Stimulated activated CD8-positive, alpha-beta memory T cell treated with anti-CD3 and anti-CD28 coated beads, Interleukin-4, amount 100 ng/mL, for 4 hours (primary cell): ENCODE measurements at places on chromosomes 11 and 22.
A peak's percentile ranks its signal among the peaks of the same experiment; 100 is the strongest.

GRCh38 chr11:93494357-93494756 lies 48.8 kb downstream of the SMCO4 start:
- DNase-seq: no peak

- DNase-seq: no peak
Observed at GRCh38 chr11:110463153-110463552, 33.4 kb downstream of the FDX1 start.

DNA sequence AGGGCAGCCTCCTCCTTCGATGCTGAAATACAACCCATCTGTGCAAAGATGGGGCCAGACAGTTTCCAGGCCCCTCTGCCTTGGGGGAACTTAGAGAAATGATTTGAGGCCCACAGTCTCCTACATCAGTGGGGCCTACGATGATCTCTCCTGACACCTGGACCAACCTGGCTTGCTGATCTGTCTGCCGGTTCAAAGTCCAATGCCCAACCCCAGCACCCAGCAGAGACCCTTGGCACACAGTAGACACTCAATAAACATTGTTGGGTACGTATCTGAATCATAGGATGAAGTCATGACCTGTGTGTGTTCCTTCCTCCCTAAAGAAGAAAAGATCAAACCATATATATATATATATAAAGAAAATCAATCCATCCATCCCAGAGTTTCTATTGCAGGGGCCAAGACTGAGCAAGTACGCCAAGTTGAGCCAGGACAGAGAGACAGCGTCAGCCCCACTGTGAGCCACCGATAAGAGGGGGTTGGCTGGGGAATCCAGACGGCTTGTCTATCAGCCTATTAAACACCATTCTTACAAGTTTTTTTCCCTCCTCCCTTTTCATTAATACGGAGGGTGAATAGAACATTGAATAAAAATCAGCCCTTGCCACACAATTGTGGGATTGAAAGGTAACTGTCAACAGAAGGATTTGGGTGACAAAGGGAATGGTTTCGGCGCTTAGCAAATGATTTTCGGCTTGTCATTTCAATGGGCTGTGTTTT lies 244.1 kb downstream of the MN1 start:
- no peak for DNase-seq

GRCh38 chr11:126046570-126047195 lies 16.0 kb downstream of the CDON start:
- no peak for DNase-seq

GRCh38 chr22:24503137-24503842 lies 8.2 kb downstream of the UPB1 start:
- peak; percentile 37 for DNase-seq

DNA sequence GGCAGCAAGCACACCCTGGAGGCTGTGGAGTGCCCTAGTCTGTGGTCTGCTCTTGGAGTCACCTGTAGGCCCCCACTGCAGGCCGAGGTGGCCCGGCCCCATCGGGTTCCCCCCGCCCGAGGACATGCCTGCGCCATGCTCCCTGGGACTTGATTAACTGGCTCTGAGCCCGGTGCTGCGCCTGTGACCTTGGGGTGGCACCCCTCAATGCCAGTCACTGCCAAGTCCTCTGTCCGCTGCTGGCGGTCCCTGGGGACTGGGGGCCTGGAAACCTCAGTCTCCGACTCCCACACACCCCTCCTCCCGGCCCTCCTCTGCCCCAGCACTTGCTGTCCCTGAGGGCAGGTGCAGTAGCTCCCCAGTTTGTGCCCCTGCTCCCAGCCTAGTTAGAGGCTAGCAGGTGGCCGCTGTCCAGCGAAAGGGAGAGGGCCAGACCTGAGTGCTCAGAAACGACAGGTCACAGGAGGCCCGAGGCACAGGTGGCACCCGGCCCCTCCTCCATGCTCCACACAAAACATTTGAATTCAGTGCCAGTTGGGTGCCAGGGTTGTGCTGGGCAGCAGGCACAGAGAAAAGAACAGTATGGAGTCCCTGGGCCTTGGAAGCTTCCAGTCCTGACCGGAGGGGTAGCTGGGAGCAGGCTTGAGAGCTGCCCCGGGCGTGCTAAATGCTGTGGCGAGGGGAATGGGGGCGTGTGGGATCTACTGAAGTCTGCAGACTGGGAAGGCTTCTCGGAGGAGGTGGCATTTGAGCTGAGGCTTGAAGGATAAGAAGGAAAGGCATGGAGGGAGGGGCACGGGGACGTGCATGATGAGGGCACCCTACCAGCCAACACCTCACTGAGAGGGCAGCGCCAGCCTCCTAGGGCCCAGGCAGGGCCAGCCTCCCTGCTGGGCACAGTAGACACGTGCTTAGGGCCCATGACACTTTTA lies 16.4 kb upstream of the FLRT1 start:
- DNase-seq: no peak

- no peak for DNase-seq
Observed at GRCh38 chr11:28123151-28123581, 15.0 kb downstream of the METTL15 start.

- no peak for DNase-seq
Observed at GRCh38 chr22:47460861-47461260, 698.4 kb downstream of the TBC1D22A start.

DNA sequence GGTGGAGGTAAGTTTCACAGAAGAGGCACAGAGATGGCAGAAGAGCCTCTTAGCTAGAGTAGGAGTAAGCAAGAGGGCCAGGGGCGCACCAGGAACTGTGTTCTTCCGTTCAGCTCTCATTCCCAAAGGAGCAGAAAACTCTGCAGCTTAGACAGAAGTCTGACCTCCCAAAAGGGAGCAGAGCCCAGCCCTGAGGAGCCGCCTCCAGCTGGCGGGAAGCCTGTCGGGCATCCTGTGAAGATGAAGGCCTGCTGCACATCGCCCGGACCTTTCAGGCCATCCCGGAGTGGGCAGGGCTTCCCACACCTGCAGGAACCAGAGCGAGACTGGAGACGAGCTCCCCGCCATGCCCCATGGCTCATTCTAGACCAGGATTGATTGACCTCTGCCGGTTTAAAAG lies 1102.8 kb downstream of the BRD1 start:
- no peak for DNase-seq

DNA sequence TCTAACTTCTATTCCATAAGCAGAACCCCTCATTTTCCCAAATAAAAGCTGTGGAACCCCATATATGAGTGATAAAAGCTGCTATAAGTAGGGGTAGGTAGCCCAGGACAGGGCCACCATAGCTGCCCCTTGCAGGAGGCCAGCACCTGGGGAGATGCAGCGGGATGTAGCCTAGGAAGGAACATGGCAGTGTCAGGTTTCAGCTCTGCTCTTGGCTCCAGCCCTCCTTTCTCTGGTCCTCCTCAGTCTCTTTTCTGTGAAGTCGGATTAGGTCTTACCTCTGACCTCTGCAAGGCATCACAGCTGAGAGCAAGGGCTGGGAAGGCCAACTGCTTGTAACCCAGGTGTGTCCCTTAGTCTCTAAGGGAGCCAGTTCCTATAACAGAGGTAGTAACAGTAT lies 135.6 kb downstream of the NAV2 start:
- DNase-seq: no peak

DNA sequence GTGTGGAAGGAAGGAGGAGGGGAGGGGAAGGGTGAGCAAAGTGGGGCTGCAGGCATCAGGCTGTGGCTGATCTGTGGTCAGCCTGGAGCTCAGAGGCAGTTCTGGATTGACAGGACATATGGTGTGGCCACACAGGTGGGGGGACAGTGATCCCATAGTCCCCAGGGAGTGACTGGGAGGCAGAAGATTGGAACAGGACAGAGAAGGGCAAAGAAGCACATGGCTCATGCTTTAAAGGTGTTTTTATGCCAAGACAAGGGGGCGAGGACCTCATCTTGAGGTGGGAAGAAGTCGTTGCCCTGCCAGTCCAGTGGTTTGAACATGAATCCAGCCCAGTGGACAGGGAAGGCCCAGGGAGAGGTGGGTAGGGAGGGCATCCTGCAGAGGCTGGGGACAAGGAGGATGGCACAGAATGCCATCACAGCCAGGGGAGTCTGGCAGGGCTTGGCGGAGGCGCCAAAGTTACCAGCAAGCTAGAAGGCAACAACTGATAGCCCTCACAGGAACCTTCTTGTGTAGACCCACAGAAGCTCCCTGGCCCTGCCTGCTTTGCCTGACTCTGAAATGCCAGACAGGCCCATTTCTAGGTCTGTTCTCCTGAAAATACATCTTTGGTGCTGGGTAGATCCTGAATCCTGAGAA lies 3.1 kb downstream of the BET1L start:
- DNase-seq: no peak

DNA sequence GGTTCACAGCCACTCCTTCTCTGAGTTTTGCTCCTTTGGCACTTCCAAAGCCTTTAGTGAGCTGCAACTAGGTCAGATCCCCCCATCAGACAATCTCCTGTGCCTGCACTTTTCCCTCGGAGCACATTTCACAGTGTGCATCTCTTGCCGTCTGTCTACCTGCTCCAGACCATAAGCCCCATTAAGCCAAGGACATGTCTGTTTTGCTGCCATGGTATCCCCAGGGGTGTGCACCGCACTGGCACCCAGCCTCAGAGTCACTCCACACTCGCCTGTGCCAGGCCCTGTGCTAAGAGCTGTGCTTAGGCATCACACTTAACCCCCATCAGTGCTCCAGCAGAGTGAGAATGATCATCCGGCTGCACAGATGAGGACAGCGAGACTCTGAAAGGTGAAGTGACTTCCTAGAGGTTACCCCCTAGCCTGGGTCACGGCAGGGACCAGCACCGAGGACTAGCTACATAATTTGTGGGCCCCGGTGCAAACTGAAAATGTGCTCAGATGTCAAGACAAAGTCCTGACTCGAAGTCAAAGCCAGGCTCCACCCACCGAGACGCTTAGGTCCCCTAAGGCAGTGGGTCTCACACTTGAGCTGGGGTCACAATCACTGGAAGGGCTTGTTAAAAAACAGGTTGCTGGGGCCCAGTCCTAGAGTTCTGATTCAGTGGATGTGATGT lies 33.9 kb downstream of the ARRB1 start:
- DNase-seq: no peak

- no peak for DNase-seq
Observed at GRCh38 chr22:24187731-24188644, 6.7 kb downstream of the SUSD2 start.

GRCh38 chr11:117824571-117825537 lies at the start of gene FXYD2:
Gene FXYD2 (minus strand): TSS chr11:117824744. CDS start chr11:117824678, 66 bp downstream.
- no peak for DNase-seq

DNA sequence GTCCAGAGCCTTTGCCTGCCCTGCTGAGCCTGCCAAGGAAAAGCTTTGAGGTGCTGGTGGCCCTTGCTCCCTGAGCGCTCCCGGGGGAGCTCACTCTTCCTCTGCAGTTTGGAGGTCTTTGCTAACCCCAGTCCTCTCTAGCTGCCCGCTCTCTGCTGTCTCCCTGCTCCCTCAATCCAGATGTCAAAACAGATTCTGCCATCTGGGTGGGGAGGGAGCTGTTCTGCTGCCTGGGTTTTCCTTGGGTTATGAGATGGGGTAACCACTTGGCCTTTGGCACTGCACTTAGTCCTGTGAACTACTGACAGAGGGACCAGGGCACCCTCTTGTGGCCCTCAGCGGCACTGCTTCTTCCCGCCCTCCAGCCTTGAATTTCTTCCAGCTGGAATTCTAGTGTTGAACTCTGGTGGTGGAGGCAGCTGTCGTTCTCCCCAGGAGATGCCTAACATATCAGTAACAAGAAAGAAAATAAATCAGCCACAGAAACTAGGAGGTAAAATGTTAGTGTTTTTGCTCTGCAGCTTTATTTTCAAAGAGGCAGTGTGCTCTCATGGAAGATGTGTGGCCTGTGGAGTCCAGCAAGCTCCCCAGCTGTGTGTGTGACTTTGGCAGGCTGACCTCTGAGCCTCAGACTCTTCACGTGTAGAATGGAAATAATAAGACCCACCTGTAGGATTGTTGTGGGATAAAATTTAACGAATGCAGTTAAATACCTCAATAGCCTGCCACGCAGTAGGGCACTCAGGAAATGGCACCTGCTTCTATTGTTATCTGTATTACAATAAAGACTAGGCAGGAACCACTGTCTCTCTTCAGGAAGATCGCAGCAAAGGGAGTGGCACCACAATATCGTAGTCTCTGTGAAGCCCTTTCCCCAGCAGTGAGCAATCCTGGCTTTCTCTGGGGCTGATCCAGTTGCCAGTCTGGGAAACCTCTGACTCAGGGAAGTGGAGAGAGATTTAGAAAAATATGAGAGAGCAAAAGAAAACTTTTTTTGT lies 23.4 kb downstream of the ARFGAP2 start:
- DNase-seq: no peak

GRCh38 chr11:104104664-104105063 lies 59.3 kb downstream of the PDGFD start:
- no peak for DNase-seq

DNA sequence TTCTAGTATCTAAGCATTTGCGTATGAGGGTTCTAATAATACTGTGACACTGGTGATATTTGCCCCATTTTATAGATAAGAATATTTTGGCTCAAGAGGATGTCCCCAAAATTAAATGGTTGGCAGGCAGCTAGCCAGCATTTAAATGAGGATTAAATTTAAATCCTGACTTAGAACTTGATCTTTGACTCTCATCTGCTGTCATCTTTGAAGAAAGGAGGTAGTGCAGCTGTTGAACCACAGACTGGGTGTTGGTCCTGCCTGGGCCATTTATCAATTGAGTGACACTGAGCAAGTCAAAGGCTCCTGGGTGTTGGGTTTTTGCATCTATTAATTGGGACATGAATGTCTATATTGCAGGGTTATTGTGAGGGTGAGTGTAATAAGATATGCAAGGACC lies 112.3 kb downstream of the INSC start:
- DNase-seq: no peak

DNA sequence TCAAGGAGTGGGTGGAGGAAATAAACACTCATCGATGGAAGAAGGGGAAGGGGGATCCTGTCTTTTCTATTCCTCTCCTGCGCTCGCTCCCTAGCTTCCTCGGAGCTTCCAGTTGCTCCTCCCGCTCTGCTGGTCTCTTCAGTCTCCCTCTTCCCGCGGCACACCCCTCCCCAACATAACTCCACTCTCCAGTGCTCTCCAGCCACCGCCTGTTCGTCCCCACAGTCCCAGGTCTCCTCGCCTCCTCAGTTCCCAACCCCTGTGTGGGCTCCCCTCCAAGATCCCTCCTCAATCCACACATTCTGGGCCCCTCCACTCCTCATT lies 438 bp downstream of the ZW10 start:
- DNase-seq: no peak

DNA sequence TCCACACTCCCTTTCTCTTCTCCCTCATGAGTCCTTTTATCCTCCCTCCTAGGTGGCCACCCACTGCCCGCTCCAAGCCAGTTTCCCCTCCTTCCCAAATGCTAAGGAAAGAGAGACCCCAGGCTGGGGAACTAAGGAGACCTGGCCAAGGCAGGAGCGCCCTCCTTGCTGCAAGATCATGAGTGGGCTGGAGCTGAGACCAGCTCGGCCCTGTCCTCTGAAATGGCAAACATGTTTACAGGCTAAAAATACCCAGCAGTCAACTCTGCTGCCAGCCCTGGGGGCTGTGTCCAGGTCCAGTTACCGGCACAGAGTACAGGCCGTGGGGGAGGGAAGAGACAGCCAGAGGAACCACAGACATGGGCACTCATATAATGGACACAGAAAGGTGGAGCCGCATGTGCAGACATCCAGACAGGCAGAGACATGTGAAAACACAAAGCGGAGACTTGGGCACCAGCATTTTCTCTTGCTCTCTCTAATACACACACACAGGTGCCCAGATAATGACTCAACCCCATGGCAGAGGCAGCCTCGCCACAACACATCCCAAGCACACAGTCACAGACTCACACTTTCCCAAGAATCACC lies 1.2 kb upstream of the AHNAK start:
- DNase-seq: no peak
